Hematopoietic multipotent progenitor cell treated with erythropoietin and hydrocortisone succinate and interleukin-3 and kit ligand, for 6 days (in vitro differentiated cells): ENCODE measurements at places on chromosomes 16 and 17.

- DNase-seq: peak; percentile 86
Observed at GRCh38 chr16:30395155-30395991, at the start of gene ZNF48. ZNF48 (plus strand) TSS chr16:30395420; CDS start chr16:30395795, 375 bp downstream.

- no peak for DNase-seq
Observed at GRCh38 chr17:29621751-29622194, 939 bp downstream of the CORO6 start.

- DNase-seq: peak; percentile 22
Observed at GRCh38 chr16:59164461-59164860, 430.3 kb upstream of the GOT2 start.

GRCh38 chr16:24753437-24753836 is 24.0 kb downstream of the TNRC6A start:
- DNase-seq: peak; percentile 39
